Caki2 (cell line): ENCODE measurements at places on chromosomes 6 and 20. TPM values are rescaled to one million over a fixed set of nuclear protein-coding genes. Genes with fewer than 3 reads are reported as not detected.

GRCh38 chr6:25485821-25486534 is 166.0 kb upstream of the SCGN start:
- DNase-seq: no peak

GRCh38 chr6:157650261-157650640 is 172.8 kb upstream of the SNX9 start:
- DNase-seq: no peak

The HLA-DMB gene
- 0.35 and 13.2 TPM in 2 replicates for total RNA-seq

DNA sequence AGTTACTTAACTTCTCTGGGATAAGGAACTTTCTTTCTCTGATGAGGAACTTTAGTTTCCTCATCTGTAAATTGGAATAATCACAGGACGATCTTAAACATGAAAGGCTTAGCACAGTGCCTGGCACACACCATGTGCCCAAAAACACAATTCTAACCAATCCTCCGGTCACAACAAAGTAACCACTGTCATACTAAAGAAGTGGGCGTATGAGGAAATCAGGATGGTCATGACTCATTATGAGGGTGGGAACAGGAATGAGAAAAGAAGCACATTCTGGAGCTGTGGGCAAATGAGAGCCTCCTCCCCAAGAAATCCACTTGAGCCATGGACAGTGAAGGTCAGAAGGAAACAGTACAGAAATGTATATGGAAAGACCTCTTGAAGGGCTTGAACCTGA is 82.9 kb downstream of the LRFN2 start:
- DNase-seq: no peak

- no peak for DNase-seq
These were observed 116.9 kb downstream of the TAF4 start for GRCh38 chr20:61948586-61949362.

DNA sequence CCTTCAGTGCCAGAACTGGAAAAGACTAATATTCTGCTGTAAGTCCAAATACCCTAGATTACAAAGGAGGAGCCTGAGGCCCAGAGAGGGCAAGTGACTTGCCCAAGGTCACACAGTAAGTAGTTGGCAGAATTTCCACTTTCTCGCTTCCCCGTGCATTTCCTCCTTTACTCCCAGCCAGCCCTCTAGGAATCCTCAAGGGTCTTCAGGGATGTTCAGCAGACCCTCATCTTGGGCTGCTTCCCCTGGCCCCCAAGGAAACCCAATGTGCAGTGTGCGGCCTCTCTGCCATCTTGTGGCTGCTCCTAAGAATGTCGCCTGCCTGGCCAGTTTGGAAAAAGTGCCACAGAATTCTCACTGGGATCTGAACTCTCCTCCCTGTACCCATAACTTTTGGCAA is 217.7 kb upstream of the LRFN2 start:
- no peak for DNase-seq

DNA sequence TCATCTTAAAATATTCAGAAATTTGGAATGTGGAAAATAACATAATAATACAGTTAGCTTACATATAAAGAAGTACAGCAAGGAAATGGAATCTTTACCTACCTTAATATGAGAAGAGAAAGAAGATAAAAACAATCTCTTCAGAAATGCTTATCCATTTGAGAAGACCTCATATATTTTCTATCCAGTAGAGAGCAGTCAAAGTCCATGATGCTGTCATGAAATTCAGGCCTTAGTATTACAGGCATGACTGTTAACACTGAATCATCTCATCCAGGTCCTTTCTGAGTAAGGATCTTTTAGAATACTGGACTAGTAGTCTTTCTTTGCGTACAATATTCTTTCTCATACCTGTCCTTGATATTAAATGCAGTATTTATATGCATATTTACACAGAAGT is 713.4 kb downstream of the CD109 start:
- peak; percentile 14 for DNase-seq

The AARS2 gene
- total RNA-seq: 20.0 and 23.9 TPM in 2 replicates

DNA sequence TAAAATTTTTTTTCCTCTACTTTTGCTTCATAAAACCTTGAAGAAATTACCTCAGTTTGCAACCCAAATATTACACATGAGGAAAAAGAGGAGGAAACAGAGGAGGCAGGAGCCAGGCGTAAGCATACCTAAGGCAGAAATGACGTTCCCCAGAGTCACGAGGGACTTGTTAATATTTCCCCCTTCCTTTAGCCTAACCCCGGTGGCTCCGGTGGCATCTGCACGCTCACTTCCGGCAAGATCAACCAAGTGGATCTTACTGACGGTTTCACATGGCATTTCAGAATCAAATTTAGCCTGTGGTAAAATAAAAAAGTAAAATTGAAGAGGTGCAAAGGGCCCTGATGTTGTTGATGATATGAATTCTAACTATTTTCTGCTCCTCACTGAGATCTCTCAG is 67.4 kb downstream of the KIF16B start:
- DNase-seq: no peak

DNA sequence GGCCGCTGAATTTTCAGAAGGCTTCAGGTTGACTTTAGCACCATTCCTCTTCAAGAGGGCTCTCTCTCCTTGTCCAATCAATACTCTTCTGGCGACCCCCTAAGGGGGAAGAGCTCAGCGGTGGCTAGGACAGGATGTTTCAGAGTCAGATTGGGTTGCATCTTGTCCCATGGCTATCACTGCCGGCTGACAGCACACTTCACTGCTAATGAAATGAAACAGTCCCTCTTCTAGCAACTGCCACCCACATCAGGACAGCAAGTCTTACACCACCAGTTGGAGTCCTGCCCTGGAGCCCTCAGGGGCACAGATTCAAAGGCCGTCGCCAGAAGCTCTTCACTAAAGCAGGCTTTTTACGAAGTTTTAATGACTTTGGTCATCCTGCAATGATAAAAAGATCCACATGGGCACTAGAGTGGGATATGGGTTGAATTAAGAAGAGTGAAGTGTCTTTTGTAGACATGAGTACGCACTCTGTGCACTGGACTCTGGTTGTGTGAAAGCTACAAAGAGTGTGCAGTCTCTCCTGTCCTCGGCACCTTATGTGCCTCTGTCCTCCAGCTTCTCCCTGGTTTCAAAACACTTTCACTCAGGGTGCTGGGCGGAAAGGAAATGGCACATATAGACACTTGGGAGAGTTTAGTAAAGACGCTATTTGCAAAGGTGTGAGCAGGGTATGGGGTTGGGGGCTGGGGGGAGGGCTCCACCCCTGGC is 66.1 kb upstream of the SLC22A16 start:
- no peak for DNase-seq

The MYO6 gene
- 6.4 and 7.8 TPM in 2 replicates for total RNA-seq

The MUC22 gene
- not detected in 2 replicates for total RNA-seq

DNA sequence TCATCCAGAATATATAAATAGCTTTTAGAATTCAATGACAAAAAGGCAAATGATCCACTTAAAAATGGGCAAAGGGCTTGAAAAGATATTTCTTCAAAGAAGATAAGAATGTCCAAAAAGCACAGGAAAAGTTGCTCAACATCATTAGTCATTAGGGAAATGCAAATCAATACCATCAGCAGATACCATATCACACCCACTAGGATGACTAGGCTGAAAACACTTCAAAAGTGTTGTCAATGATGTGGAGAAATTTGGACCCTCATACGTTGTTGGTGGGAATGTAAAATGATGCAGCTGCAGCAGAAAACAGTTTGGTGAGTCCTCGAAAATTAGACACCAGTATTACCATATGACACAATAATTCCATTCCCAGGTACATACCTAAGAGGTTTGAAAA is 303.6 kb upstream of the SLC35B3 start:
- no peak for DNase-seq

GRCh38 chr6:149840345-149841075 is 23.6 kb downstream of the LRP11 start:
- DNase-seq: peak; percentile 73

DNA sequence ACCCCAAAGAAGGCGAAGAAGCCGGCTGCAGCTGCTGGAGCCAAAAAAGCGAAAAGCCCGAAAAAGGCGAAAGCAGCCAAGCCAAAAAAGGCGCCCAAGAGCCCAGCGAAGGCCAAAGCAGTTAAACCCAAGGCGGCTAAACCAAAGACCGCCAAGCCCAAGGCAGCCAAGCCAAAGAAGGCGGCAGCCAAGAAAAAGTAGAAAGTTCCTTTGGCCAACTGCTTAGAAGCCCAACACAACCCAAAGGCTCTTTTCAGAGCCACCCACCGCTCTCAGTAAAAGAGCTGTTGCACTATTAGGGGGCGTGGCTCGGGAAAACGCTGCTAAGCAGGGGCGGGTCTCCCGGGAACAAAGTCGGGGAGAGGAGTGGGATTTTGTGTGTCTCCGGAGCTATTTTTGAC is 69.6 kb downstream of the HFE start:
- DNase-seq: no peak

GRCh38 chr6:157670466-157671186 is 152.4 kb upstream of the SNX9 start:
- no peak for DNase-seq

DNA sequence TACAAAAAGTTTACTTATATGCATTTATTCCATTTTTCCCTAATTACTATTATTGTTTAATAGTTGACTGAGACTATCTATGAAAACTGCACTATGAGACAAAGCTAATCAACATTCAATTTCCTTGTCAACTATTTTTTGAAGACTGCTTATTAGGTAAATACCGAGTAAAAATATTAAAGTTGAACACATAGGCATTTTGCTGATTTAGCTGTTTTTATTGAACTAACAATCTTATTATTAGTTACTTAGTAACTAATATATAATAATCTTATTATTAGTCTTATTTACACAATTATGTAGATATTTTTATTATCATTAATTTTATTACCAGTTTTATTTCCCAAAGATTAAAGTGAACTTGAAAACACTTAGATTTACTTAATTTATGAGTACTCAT is 728.8 kb downstream of the TENT5A start:
- no peak for DNase-seq

DNA sequence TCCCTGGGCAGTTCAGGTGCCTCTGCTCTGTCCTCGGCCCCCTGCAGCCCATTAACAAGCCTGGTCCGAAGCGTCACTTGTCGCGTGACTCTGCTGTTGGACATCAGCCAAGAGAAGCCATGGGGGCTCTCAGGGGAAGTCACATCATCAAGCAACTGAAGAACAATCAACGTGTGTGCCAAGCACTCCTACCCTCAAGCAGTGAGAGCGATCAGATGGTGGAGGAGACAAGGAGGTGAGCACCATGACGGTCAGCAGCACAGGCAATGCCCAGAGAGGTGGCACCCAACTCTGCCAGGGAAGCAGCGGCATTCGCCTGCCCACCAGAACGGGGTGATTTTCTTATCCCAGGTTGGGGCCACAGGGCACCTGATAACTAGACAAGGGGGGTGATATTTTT is 132.7 kb downstream of the AGPAT4 start:
- no peak for DNase-seq

The ZSCAN23 gene
- total RNA-seq: 1.2 and 13.7 TPM in 2 replicates

The LTA gene
- not detected in 2 replicates for total RNA-seq

DNA sequence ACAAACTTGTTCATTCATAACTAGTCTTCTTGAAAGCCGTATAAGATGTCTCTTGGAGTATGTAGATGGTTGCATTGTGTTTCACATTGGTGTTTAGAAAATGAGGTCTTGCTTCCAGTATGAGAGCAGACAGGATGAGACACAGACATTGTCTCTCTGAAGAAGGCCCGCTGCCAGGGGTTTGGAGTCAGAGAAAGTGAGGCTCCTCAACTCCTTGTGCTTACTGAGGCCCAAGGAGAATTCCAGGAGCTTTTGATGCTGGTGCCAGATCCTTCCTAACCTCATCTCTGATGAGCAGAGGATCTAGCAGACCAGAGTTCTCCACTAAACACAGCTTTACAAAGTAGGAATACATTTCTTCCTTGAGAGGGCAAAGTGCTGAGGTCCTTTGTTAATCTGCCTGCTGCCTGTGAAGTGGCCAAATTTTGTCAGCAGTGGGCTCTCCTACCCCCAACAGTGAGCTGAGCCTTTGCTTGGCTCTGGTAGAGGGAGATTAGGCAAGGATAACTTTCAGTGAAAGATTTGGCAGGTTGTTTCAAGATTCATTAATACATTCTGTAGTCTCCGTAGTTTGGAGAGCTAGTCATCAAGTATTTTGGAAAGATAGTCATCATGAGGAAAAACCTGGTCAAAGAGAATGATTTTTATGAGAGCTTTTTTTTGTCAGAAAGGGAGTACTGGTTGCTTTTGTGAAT is 9.7 kb downstream of the MAPRE1 start:
- no peak for DNase-seq
